ENCODE measurements at places on chromosomes 5 and 9.

GRCh38 chr5:142821733-142822487, 51.7 kb downstream of the ARHGAP26 start:
- DNase-seq: peak; percentile 87

DNA sequence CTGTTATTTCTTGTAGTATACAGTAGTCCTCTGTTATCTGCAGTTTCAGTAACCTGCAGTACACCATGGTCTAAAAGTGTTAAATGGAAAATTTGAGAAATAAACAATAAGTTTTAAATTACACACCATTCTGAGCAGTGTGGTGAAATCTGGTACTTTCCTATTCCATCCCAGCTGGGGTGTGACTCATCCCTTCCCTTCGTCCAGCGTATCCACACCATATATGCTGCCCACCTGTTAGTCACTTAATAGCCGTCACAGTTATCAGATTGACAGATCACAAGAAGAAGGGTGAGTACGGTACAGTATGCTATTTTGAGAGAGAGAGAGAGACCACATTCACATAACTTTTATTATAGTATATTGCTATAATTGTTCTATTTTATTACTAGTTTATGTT, 28.9 kb downstream of the FAM151B start:
- DNase-seq: peak; percentile 89

DNA sequence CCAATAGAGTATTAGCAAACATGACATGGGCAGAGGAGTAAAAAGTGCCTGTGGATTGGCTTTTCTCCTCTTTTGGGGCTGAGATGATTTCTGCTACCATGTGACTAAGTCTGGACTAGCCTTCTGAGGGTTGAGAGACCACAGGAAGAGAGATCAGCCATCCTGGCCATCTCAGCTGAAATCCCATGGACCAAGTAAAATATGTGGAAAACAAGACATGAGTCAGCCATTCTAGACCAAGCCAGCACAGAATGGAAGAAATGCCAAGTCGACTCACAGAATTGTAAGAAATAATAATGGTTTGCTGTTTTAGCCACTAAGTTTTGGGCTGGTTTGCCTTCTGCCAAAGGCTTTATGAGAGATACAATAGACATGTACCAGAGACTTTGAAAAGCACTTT, 377.8 kb downstream of the CHSY3 start:
- DNase-seq: peak; percentile 34

DNA sequence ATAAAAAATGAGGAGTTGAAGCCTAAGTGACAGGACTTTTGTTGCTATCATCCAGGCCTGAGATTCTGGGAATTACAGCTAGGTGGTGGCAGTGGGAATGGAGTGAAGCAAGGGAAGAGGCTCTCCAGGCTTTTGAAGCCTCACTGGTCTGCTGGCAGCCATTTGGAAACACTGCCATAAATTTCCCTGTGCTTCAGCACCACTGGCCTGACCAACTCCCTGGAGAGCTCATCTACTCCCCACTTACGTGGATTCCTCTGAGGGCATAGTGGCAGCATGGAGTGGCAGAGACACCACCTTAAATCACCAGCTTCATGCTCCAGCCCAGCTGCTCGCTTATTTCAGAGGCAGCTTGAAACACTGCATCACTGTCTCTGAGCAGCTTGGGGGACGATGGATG, 518.2 kb downstream of the TLR4 start:
- DNase-seq: no peak

- DNase-seq: no peak
Measured at GRCh38 chr5:128559300-128560297, 21.6 kb upstream of the FBN2 start.

DNA sequence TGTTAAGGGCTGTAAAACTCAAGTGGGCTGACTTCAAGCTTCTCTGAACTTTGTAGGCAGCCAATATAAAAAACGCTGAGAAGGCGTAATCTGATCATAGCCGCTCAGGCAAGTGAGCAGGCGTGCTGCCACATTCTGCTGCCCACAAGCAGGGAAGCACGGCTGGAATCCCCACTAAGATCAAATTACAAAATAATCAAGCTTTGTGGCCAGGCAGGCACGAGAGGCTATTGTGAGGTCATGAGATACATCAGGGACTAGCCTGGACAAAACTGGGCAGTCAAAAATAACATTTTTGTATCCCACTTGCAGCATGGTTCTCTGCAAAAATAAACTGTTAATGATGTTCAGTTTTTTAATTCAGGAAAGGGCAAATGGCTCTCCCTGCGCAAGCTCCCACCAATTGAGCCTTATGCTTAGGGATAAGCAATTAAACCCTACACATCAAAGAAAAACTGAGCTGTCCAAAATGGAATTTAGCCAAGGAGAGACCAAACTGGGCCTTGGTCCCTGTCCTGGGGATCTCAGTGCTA, 64.0 kb downstream of the POU5F2 start:
- peak; percentile 91 for DNase-seq

DNA sequence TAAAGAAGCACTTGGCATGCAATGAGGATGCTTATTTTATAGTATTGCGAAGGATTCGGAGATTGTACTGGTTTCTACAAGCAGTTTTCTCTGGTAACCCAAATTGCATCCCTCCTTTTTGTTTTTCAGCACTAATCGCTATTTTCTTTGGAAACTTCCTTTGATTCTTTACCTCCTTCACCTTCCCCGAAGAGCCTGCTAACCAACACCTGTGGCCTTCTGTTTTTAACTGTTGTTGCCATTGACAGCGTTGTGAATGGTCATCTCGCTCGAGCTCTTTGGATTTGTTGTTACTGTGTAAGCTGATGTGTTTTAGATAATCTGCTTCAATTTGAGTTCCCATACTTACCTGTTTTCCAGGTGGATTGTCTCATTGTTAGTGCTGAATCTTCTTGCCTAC, 1.1 kb downstream of the CNOT6 start:
- no peak for DNase-seq

DNA sequence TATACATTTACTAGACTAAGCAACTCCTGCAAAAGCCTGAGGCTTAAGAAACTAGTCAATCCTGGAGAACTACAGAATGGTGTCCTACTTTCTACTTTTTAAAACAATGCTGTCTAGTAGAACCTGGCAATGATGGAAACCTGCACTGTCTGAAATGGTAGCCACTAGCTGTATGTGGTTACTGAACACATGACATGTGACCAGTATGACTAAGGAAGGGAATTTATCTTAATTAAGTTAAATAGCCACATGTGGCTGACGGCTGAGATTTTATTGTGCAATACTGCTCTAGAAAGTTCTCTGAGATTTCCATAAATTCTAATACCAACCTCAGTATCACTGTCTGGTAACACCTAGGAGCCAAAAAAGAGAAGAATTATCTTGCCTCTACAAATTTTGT, 44.9 kb upstream of the RAPGEF6 start:
- DNase-seq: no peak

DNA sequence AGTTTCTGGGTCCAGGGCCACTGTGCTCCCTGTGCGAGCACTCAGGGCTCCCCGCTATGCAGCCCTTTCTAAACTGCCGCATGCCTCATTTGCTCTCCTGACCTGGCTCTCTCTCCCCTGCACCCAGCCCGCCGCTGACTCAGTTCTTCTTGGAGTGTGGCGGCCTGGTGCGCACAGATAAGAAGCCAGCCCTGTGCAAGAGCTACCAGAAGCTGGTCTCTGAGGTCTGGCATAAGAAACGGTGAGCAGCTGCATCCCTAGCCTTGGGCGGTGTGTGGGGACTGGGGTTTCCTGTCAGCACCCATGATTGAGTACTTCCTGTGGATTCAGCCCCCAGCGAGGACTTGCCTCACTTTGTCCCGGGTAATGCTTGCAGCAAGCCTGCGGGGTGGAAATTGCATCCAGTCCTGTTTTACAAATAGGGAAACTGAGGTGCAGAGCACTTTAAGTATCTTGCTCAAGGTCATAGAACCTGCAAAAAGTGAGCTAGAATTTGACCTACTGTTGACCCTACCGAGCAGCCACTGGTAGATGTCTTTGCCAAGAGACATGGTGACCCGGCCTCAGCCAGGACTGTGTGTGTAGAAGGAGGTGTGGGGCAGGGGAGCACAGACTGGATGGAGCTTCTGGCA, 27.9 kb downstream of the USP20 start:
- DNase-seq: peak; percentile 99

DNA sequence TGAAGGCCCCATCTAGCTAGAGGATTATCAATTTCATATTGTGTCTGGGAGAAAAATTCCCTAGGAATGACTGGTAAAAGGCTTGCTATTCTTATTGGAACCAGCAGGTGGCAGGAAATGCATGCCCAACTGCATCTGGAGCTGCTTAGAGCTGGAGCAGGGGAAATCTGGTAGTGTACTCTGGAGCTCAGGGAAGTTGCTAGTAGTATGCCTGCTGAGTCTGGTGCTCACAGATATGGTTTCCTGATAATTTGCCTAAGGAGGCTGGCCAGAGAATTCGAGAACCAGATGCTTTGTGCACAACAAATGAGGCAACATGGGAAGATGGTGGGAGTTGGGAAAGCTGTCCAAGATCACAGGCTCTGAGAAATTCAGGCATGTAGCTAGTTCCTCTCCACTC, 53.7 kb downstream of the G3BP1 start:
- peak; percentile 24 for DNase-seq

GRCh38 chr9:75188756-75189155, 100.4 kb downstream of the OSTF1 start:
- DNase-seq: no peak
